ENCODE measurements at places on chromosomes 13 and 19.

GRCh38 chr13:112648966-112649690 lies 40.7 kb upstream of the ATP11A start:
- no peaks in the 10 kb centered on the region for H3K36me3 ChIP-seq
- peaks cover 5% of the 10 kb centered on the region for H3K27me3 ChIP-seq
- peaks cover 18% of the 10 kb centered on the region for H3K4me1 ChIP-seq

DNA sequence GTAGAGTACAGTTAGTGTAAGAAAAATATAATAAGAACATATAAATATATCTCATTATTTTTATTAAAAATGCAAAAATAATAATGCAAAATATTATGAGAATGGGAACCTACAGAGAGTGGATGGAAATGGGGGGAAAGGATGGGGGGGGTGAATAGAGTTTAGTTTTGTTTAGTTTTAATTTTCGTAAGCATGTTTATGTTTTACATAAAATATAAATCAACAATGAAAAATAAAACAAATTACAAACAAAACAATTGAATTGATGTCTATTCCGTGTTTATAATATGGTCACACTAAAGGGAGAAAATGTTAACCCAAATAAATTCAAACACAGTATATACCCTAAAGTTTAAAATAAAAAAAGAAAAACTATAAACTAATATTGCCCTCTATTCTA lies 1717.4 kb upstream of the SPRY2 start:
- no peak overlapping the region for H3K4me3 ChIP-seq
- H3K4me1 ChIP-seq, result no peaks in the 10 kb centered on the region
- no peaks in the 10 kb centered on the region for H3K36me3 ChIP-seq
- DNase-seq, result no peak
- H3K27ac ChIP-seq, result no peak overlapping the region

- H3K4me3 ChIP-seq, result no peak overlapping the region
- H3K36me3 ChIP-seq, result no peaks in the 10 kb centered on the region
- no peaks in the 10 kb centered on the region for H3K27me3 ChIP-seq
- H3K4me1 ChIP-seq, result no peaks in the 10 kb centered on the region
Measured at GRCh38 chr13:20658451-20659040, 45.0 kb upstream of the IL17D start.

DNA sequence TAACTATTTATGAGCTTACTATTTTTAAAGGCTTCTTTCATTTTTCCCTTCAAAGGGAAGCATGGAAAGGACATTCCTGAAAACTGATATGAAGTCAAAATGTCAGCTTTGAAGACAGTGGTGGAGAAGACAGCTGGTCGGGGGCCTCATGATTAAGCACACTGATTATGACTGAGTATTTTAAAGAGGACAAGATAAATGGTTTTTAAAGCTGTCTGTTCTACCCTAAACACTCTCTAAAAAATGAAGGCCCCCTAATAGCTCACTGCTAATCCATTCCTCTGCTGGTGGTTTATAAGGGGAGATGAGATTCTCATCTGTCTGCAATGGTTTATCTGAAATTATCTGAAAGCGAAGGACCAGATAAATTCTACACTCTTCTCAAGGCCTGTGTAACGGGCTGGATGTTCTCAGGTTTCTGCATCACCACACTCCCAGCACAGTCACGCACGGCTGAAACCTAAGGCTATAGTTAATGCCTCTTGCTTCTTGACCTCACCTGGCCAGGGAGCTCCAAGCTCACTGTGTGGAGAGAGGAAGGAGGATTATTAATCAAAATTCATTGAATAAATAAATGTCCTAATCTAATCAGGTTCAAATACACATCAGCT lies 86.9 kb upstream of the DOCK9 start:
- DNase-seq, result no peak
- H3K4me3 ChIP-seq, result no peak overlapping the region
- H3K27ac ChIP-seq, result no peak overlapping the region
- no peaks in the 10 kb centered on the region for H3K27me3 ChIP-seq
- no peaks in the 10 kb centered on the region for H3K4me1 ChIP-seq
- H3K36me3 ChIP-seq, result no peaks in the 10 kb centered on the region

DNA sequence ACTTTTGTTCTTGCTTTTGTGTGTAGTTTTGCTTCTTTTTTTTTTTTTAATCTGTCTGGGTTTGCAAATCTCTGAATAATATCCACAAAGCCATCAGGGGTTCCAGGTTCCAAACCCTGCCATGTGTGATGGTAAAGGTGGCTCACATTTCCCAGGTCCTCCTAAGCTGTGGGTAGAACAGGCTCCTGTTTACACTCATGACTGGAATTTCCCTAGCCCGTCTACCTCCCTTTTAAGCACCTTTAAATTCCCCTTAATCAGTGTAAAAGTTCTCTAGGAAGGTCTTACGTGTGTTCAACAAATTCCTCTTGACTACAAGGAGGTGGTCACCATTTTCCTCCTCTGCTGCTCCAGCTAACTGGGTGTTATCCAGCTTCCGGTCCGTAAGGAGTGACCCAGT lies 62.8 kb downstream of the EFNB2 start:
- no peak overlapping the region for H3K27ac ChIP-seq
- peaks cover 6% of the 10 kb centered on the region for H3K4me1 ChIP-seq
- H3K36me3 ChIP-seq, result peaks cover 3% of the 10 kb centered on the region

- H3K36me3 ChIP-seq, result no peaks in the 10 kb centered on the region
- DNase-seq, result no peak
- H3K4me1 ChIP-seq, result peaks cover 23% of the 10 kb centered on the region
Measured at GRCh38 chr19:46404055-46404752, 9.2 kb downstream of the CCDC8 start.
